Spinal cord (tissue), 10 donors: ENCODE measurements at places on chromosomes 13 and 19. TPM values are rescaled to one million over a fixed set of nuclear protein-coding genes. Genes with fewer than 3 reads are reported as not detected.

The ZNF534 gene
- 0.40 TPM for total RNA-seq

The PTGER1 gene
- not detected for total RNA-seq

The CTXN1 gene
- 4.3 TPM for total RNA-seq

The MYO1F gene
- 4.5 TPM for total RNA-seq

The HIF3A gene
- 54.9 TPM for total RNA-seq

The VAV1 gene
- total RNA-seq, result 4.3 TPM

The INTS6 gene
- total RNA-seq, result 36.5 TPM

The ZNF304 gene
- total RNA-seq, result 18.6 TPM
